ENCODE measurements at places on chromosomes 3 and 15.

DNA sequence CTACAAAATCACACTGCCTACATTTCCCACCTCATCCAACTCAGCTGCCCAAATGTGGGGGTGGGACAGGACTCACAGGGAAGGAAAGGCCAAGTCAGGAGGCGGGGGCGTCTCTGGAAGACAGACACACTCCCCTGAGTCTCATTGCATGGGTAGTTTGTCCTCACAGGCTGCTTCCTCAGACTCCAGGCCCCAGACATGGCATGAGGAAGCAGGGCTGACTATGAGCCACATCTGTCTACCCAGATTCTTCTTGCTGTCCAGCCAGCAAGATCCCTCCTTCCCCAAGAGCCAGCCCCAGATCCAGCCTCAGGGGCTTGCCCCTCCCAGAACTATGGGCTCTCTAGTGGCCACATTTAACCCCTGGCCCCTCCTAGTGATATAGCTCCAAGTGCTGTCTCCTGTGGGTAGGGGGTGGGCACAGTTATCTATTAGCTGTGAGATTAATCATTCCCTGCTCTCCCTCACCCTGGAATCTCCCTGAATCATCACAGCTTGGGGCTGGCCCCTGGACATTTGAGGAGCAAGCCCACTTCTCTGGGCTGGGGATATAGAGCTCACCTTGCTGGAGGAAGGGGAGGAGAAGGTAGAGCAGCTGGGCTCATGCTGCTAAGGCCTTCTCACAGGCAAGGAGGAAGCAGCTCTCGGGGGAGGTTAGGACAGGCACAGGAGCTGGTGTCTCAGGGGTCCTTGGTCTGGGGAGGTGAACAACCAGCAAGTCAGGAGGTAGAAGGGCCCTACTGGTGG lies 2.1 kb upstream of the CCDC33 start:
- no peak for DNase-seq

DNA sequence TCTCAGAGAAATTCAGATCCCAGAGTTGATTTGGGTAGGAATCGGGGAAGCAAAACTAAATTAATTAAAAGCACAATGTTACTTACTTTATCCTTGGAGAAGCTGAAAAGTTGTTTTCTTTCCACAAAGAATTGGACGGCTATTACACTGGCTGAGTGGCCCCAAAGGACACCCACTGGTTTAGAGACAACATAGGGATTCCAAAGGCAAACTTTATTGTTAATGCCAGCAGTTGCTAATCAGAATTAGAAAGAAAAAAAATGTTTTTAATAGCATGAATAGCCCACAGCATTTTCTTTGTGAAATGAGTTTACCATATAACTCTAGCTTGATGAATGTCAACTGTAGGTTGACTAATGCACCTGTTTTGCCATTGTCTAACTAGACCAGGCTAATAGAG lies 51.7 kb downstream of the WDR49 start:
- DNase-seq, result no peak

GRCh38 chr3:182136008-182136910 lies 424.5 kb downstream of the SOX2 start:
- DNase-seq, result no peak

GRCh38 chr3:73498764-73499622 lies 125.7 kb downstream of the PDZRN3 start:
- no peak for DNase-seq

DNA sequence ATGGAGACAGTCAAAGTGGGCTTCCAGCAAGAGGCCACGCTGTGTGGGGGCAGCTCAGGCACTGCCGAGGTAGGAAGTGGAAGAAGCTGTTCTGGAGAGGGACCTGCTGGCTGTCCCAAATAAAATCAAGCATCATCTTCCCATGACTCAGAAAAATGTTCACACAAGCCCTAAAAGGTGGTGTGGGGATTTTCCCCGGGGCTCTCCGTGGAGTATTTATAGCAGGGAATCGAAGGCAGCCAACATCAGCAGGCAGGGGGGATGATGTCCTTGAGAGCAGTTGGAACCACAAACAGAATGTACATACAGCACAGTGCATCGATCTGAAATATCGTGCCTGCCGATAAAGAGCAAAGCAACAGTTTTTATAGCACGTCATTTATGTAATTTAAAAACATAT lies 27.6 kb downstream of the PRR23E start:
- peak; percentile 62 for DNase-seq

GRCh38 chr3:170180079-170180907 lies 1.2 kb downstream of the PHC3 start:
- DNase-seq, result no peak

GRCh38 chr3:109570408-109570807 lies 233.1 kb upstream of the DPPA4 start:
- DNase-seq, result no peak

DNA sequence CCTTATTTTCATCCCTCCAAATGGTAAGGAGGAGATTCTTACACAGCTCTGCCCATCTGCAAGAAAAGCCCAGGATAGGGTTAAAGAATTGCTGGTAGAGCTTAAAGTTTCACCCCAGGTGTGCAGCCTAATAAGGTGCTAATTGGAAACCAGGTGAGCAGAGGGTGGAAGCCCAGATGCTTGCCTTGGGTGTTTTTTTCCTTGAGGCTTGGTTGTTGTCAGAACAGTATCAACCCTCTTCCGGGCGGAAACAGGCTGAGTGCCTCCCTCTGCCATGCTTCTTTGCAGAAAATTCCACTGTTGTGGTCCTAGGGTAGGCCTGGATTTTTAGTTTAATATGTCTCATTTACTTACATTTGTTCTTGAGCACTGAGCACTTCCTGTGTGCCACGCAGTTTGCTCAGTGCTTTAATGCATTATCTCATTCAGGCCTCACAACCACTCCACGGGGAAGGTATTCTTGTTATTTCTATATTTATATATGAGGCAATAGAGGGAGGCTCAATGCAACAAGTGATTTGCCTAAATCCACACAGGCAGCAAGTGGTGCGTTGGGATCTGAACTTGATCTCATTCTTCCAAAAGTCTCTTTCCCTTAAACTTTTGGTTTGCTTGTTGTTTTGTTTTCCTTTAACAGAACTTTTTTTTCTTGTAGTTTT lies 115.0 kb upstream of the LRIG1 start:
- no peak for DNase-seq

DNA sequence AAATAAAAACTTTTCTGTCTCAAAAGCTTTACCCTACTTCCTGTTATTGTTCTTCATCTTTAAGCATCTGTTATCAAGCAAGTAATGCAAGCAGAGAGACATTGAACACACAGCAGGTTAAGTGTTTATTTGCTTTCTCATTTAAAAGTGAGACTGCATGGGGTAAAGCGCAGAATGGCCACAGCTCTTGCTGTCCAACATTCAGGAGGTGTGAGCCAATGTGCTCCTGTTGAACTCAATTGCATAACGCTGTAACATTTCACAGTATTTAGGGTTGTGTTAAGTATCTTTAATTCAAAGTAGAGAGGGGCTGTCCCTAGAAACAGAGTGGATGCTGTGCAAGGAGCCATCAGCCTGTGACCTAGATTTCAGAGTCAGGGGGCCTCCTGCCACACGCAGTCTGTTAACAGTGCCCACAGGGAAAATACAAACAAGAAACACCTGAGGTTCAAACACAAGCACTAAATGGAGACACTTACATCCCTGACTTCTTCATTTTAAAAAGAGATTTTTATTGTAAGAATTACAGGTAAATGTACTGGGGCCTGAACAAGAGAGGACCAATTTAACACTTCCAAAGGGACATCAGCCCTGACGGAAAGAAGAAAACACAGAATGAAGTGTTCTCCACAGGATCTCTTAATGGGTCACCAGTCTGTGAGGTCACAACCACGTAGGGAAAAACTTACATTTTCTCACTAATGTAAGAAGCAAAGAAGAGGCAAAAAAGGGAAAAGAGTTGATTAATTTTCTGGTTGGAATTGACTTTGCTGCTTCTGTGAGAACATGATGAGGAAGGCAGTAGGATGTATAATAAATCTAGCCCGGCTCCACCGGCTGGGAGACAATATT lies 815.1 kb downstream of the VGLL3 start:
- no peak for DNase-seq

GRCh38 chr3:130300888-130301287 lies 44.6 kb upstream of the COL6A5 start:
- no peak for DNase-seq

DNA sequence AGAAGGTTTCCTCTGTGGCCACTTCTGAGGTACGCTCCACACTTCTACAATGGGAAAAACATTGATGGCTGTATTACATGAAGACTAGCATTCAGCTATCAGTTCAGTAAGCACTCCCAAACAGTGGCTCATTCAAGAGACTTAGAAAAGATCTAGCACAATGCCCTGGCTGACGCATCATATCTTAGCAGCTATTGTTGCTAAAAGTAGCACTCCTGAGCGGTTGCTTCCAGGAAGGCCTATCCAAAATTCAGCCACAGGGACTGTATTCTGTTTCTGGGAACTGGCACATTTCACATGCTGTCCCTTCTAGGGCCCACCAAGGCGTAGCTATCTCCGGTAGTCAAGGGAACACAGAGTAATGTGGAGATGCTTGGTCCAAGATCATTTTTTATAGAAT lies 21.2 kb upstream of the SPRED1 start:
- no peak for DNase-seq

GRCh38 chr3:140736863-140737460 lies 59.1 kb downstream of the TRIM42 start:
- no peak for DNase-seq

DNA sequence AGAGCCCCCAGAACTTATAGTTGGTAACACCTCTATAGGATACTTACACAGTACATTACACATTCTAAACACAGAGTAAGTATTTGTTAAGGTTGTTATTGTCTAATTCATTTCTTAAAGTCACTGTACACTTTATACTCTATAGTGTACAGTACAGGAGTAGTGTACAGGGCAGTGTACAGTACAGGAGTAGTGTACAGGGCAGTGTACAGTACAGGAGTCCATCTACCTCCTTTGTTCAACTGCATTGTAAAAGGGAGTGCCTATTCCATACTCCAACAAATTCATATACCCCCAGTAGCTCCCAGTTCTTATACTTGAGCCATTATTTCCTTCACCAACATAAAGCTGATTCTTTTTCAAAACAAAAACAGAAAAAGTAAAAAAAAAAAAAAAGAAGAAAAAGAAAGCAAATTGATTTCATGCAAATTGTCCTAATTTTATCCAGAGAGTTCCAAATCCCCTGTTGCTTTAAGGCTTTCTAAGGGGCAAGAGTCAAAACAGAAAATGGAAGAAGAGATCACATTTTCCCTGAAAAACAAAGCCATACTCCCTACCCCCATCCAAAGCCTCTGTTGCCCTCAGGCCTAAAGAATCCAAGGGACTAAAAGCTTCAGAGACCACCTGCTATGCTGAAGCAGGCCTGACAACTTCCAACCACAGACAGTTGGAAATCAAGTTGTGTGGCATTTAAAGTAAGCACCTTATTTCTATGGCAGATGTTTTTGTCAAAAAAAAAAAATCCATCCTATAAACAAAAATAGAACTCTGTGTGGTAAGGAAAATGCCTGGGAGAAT lies 125.6 kb downstream of the PLCH1 start:
- DNase-seq, result no peak

DNA sequence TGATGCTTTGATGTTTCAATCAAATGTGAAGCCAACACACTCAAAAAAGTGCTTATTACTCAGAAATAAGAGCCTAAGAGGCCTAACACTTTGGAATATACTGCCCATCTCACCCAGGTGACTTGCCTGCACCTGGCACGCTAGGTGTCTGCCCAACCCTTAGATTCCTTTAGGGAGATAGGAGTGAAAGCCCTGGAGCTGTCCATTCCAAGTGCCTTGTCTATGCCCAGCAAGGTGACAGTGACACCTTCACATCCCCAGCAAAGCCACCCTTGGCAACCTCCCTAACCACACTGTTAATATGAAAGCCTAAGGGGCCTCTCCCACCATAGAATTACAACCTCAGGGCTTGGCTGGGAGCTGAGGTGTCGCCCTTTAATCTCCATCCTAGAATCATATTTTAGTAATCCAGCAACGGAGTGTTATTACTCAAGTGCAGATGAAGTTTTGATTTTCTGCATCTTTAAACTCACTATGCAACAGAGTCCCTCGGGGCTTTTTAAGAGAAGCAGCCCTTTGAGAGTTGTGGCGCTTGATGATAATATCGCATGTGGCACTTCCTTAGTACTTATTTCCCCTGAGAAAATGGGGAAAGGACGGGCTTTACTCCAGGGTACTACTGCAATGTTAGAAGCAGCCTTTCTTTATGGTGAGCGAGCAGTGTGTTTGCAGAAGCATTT lies 24.8 kb downstream of the ATP10A start:
- DNase-seq, result no peak

DNA sequence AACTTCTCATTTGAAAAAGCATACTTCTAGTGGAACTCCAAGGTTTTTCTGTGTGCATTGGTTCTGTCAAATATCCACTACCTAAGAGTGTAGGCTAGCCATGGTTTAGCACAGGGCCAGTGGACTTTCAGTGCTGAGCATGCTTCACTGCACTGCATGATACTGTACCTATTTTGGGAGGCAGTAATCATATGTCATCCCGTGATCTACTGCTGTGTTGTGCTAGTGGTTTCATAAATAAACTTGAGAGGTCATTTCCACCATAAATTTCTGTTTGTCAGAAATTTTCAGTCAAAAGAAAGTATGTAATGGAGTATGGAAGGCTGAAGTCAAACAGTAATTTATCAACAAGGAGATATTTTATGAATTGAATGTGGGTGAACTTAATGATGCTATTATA lies 203.6 kb downstream of the ROBO1 start:
- no peak for DNase-seq

GRCh38 chr3:30688776-30689641 lies 82.6 kb downstream of the TGFBR2 start:
- DNase-seq, result no peak

DNA sequence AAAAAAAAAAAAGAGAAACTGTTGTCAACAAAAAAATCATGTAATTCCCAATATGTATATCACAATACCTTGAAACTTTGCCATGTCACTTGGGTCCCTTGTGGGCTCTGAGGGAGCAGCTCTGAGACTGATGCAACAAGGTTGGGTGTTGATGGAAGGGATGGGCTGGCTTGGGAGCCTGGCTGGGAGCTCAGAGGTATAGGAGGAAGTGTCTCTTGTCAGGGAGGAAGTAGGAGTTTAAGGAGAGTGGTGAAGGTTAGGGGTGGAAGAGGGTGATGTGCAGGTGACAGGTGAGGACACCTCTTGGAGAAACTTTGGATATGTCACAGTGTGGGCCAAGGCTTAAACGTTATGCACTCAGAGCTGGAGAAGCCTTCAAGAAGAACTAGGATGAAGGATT lies 2.0 kb upstream of the TM6SF1 start:
- no peak for DNase-seq

DNA sequence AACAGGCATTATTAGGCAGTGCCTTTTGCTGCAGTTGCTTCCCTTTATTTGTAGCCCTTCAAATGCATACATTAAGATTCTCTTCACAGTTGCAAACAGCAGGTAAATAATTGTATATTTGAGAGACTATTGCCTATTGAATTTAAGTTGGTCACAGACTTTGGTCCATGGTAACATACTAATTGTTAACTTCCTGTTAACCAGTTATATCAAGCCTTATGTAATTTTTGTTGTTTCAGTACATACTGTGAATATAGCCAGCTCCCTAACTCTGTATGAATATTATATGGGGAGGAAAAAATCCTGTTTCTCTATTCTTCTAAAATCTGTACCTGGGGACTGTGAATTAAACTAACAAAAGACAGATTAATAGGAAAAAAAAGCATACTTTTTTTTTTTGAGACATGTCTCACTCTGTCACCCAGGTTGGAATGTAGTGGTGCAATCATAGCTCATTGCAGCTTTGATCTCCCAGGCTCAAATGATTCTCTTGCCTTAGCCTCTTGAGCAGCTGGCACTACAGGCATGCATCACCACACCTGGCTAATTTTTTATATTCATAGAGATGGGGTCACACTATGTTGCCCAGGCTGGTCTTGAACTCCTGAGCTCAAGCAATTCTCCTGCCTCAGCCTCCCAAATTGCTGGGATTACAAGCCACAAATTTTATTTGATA lies 53.2 kb downstream of the CHL1 start:
- no peak for DNase-seq

All from vagina (tissue), 2 donors.